ENCODE measurements at places on chromosomes 7 and 10.
A peak's percentile ranks its signal among the peaks of the same experiment; 100 is the strongest.

DNA sequence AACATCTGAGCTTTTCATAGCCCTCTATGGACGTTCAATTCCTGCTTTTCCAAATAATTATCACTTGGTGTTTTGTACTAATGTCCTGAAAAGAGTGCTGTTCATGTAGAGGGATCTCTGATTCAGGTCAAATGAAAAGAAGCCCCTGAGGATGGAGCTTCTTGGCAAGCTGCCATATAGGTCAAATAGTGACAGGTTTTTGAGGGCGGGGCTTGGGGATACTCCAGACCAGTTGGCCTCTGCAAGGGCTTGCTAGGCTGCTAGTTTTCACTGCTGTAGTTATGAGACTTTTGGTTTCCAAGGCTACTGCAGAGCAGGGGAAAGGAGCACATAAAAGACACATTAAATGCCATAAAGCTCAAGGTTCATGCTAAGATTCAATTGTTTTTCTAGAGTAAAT, 257.2 kb upstream of the CACNA2D1 start:
- no peak for DNase-seq

GRCh38 chr10:44016589-44017482, 368.1 kb downstream of the CXCL12 start:
- peak; percentile 45 for DNase-seq

DNA sequence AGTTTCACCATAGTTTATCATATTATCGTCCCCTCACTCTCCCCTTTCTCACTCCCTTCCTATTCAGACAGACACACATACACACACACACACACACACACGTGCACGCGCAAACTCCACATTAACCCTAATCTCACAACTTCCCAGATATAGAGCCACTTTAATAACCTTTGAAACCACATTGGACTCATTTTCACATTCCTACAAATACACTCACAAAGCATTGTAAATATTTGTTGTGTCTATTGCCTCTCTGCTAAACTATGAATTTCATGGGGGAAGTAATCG, 433.6 kb downstream of the GRM8 start:
- no peak for DNase-seq

DNA sequence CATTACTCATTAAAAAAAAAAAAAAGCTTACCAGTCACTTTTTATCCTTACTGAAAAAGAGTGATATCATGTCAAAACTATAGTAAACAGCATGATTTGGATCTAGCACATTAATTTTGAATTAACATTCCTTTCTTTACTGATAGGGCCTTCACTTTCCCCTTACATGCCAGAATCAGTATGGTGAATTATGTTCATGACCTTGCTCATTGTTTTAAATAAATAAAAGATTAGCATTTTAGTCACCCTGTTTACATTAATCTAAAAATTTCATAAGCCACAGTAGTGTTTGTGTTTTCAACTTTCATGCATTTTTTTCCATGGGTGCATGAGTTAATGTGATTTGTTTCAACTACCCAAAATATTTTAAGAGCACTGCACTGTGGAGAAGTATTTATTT, 160.8 kb downstream of the TFEC start:
- DNase-seq: no peak

GRCh38 chr10:110780704-110781103, 91.0 kb upstream of the PDCD4 start:
- no peak for DNase-seq

DNA sequence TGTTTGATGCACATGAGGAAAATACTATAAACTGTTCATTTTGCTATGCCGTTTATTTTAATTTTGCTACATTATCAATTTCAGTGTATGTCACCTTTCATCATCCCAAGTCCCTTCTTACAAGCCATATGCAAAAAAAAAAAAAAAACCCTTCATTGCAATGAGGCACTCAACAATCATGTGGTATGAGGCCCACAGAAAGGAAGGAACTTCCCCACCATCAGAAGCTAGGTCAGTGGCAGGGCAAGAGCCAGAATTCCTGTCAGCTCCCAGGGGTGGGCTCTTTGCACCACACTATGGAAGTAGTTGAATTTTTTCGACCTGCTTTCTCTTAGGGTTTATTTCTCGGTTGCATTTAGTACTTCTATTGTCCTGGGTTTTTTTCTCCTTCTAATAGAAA, 75.4 kb downstream of the NOC3L start:
- DNase-seq: no peak

DNA sequence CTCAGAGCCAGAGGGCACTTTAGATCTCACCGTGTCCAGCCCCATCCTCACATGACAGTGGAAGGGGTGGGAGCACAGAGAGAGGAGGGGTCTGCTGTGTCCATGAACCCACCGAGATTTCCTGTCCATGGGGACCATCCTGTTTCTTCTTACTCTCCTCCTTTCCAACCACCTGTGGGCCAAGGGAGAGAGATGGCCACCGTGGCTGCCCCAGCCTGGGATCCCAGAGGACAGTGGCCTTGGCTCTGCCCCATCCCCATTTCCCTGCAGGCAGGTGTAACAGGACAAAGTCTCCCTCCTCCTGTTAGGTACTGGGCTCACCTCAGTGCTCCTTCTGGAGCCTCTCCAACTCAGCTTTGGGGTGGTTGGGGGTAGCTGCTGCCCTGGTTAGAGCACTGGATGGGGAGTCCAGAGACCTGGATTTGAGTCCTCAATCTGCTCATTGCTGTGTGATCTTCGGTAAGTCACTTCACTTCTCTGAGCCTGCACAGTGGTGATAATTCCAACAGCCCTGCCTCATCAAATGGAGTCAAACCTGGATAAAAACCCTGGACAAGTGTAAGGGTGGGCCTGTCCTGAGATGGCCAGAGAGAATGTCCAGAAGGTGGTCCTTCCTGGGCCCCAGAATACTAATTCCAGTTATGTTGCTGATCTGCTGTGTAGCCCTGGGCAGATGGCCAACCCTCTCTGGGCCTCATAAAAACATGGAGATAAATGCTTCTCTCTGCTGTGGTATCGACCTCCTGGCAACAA, 17.8 kb upstream of the PCBD1 start:
- DNase-seq: no peak

DNA sequence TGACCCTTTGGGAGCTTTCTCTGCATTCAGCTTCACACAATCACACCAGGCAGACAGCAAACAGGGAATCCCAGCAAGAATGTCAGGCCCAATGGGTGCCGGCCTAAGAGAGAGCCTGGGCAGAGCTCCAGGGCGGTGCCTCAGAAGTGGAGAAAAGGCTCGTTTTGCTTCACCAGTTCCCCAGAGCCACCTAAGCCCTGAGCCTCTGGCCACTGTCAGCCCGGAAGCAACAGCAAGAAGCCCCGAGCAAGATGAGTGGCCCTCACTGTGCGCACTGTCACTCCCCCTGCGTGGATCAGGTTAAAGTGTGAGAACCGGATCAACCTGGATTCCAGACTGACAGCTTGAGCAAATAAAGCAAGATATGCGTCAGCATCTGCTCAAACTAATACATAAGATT, 14.7 kb downstream of the CNPY1 start:
- DNase-seq: no peak

DNA sequence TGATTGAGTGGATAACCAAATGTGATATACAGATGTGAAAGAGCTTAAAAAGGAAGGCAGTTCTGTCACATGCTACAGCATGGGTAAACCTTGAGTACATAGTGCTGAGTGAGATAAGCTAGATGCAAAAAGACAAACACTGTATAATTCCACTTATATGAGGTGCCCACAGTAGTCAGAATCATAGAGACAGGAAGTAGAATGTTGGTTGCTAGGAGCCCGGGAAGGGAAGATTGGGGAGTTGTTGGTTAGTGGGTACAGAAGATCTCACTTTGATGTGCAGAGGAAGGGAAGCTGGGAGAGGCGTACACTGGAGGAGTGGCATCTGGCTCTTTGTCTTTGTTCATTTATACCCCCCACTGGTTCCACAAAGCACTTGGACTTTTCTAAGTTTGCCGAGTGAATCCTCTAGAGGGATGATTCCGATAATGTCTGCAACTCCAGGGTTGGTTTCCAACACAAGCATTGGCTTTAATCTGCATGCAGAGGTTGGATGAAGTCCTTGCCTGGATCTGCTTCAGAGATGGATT, 39.5 kb downstream of the TSPAN14 start:
- DNase-seq: no peak

DNA sequence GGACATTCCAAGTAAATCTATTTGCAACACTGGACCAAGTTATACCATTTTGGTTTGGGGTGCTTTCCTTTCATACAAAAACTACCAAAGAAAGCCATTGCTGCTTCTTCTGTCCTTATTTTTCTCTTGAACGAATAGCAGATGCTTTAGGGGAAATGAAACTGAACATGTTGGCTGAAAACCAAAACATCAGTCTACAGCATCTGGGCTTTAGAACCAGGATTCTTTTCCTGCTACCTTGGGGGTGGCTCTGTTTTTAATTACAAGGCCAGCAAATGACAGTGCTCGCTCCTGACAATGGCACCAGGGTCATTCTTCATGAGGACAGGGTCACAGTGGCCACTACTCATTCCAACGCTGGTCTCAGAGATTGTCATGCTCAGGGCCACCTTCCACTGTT, 80.3 kb downstream of the WDR11 start:
- DNase-seq: no peak

All from uterus (tissue), 4 donors.